KG1 (cell line): ENCODE measurements at places on chromosomes 2 and 18.

GRCh38 chr18:23133860-23134779, 1.2 kb upstream of the CABLES1 start:
- no peak for DNase-seq

GRCh38 chr2:224412141-224413015, 10.5 kb upstream of the FAM124B start:
- no peak for DNase-seq

DNA sequence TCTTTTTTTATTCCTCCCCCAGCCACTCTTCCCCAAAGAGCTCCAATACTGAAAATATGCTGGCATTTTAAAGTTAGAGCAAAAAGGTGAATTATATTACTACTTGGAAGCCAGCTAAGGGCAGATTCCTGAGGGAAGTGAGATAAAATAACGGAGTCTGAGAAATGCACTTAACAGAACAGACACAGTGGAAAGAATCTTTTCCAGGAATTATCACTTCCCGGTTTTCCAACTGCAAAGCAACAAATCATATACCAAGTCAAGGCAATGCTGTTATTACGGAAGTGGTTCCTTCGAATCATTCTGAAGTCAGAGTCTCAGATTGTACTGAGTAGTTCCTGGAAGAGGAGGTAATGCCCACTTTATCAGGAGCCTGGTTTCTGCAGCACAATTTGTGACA, 435.0 kb upstream of the SPRED2 start:
- no peak for DNase-seq

DNA sequence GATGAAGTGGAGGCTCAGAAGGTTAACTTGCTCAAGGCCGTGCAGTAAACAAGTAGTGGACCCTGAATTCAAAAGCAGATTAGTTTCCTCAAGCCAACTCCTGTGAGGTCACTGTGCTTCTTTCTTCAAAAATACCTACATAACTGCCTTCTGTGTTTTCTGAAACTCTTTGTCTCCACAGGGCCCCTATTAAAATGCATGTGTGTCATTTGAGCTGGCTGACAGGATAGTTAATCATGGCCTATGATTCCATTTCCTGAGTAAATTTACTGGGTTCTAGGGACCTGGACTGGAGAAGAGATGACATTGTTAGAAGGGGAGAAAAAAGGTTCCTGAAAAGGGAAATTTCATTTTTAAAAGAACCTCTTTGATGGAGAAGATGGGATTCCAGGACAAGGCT, 12.9 kb upstream of the DTNA start:
- no peak for DNase-seq

- DNase-seq: no peak
Observed at GRCh38 chr2:191690327-191690726, 12.4 kb downstream of the NABP1 start.

- DNase-seq: no peak
Observed at GRCh38 chr2:13067508-13067907, 350.8 kb downstream of the TRIB2 start.
